ENCODE measurements at places on chromosomes 4 and X.

DNA sequence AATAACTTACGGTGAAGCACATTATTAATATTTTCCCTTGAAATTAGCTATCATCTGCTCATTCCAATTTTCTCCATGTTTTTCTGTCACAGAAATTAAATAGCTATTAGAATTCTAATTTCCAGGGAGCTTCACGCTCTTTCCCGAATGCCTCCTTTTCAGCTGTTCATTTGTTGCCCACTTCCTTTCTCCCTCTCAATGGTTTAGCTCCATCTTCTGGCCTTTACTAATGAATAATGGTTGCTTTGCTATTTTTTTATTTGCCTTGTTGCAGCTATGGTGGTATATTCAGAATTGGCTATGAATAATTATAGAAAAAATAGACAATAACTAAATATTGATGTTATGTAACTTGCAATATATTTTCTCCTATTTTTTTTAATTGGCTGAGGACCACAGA lies 70.5 kb downstream of the GRIA2 start:
- no peak for DNase-seq

DNA sequence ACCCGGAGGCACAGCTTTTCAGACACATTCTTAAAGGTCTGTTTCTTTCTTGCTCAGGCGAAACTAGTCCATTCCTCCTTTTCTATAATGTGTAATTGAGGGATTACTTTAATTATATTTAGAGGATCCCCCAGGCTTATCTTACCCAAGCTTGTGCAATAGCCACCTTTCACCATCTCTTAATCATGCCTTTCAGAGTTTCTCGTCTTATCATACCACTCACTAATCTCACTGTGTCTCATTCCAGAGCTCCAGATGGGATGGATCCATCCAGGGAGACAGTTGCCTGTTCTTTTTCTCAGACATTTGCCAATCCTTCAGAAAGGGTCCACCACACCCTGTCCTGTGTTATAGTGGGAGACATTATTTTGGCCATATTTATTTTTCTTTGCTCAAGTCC lies 12.5 kb downstream of the SPARCL1 start:
- no peak for DNase-seq

- DNase-seq = no peak
Observed at GRCh38 chr4:69951602-69952001, 13.9 kb downstream of the CSN2 start.

DNA sequence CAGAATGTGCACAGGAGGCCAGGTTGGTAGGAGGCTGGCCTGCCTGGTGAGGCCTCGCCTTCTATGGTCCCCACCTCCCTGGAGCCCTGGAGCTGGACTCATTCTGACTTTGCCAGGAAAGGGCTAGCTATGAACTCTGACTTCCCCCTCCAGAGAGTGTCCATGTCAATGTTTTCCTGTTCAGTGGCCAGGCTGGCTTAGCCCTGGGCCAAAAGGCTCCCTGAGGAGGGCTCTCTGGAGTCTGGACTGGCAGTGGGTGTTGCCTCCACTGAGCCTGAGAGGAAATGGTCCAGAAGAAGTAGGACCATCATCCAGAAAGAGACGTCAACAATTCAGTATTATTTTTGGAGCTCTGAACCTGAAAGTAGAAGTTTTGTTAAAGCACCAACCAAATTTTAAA lies 178.7 kb downstream of the CHIC2 start:
- no peak for DNase-seq

GRCh38 chr4:53476232-53477037 lies 99.0 kb downstream of the FIP1L1 start:
- no peak for DNase-seq

DNA sequence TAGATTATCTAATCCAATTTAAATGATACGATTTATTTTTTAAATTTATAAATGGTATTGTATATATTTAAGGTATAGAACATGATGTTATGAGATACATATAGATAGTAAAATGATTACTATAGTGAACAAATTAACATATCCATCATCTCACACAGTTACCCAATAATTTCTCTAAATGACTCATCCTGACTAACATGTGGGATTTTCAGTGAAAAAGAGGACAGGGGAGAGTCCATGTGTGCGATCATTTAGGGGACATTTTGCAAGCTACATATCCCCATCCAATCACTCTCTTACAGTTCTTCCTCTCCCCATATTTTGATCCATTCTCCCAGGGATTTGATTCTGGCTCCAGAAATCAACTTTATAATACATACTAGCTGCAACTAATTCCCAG lies 88.2 kb downstream of the ABCB7 start:
- DNase-seq = peak; percentile 14
